ENCODE measurements at places on chromosomes 4 and X. TPM values are rescaled to one million over a fixed set of nuclear protein-coding genes. Genes with fewer than 3 reads are reported as not detected.

The LRIT3 gene
- not detected for total RNA-seq

The RTL5 gene
- total RNA-seq = 1.8 TPM

The ARHGEF6 gene
- total RNA-seq = 84.3 TPM

The OCRL gene
- total RNA-seq = 8.0 TPM

The JCHAIN gene
- 22.4 TPM for total RNA-seq

The FAM47E gene
- 3.8 TPM for total RNA-seq

The GPR173 gene
- 0.54 TPM for total RNA-seq

The FRAS1 gene
- total RNA-seq = 4.4 TPM

The APBB2 gene
- 22.3 TPM for total RNA-seq

The CDS1 gene
- total RNA-seq = 0.32 TPM

The POU3F4 gene
- total RNA-seq = not detected

The SPOCK3 gene
- total RNA-seq = not detected

The PAK3 gene
- total RNA-seq = 1.2 TPM

The KCND1 gene
- total RNA-seq = 0.72 TPM

The GLUD2 gene
- 1.7 TPM for total RNA-seq

DNA sequence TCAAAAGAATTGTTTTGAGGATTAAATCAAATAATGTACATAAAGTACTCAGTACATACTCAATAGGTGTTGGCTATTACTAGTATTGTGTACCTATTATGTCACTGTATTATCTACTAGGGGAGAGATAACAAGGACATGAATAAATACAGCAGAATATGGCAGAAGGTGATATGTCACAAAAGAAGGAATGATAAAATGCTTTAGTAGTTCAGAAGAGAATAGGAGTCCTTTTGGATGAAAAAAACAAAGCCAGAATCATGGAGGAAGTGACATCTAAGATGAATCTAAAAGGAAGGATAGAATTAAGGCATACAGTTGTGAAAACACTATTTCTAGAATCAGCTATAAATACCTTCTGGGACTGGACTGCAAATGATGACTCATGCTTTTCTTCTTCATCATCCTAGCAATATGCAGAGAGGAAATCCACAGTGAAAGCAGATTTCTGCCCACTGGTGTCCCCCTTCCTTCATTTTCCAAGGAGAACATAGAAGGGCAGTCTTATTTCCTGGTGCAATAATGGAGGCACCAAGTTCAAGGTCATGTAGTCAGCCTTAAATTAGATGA lies 98.7 kb downstream of the GLUD2 start:
- H3K4me3 ChIP-seq = no peak overlapping the region
- no peaks in the 10 kb centered on the region for H3K27me3 ChIP-seq
- DNase-seq = no peak
- H3K4me1 ChIP-seq = no peaks in the 10 kb centered on the region
- no peaks in the 10 kb centered on the region for H3K36me3 ChIP-seq
- H3K27ac ChIP-seq = no peak overlapping the region

DNA sequence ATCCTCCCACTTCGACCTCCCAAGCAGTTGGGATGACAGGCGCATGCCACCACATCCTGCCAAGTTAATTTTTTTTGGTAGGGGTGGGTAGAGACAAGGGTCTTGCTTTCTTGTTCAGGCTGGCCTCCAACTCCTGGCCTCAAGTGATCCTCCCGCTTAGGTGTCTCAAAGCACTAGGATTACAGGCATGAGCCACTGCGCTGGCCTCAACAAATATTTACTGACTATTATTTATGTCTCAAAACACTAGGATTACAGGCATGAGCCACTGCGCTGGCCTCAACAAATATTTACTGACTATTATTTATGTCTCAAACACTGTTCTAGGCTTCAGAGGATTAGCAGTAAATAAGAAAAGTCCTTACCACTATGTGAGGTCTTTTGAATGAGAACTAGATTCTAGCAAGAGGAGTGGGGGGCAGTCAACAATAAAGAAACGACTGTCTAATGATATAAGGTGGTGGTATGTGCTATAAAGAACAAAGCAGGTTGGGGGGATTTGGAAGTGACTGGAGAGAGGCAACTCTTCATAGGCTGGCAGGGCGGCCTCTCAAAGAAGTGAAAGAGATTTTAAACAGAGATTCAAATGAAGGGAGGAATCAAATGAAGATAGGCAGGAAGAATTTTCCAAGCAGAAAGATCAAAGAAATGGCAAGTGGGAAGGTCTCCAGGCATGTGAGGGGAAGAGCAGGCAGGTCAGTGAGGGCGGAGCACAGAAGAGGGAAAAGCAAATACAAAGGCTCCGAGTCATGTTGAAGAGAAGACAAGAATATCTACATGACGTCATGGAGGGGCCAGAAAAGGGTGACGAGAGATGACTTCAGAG lies 12.7 kb upstream of the ACSL1 start:
- H3K27ac ChIP-seq = no peak overlapping the region
- DNase-seq = no peak
- no peak overlapping the region for H3K4me3 ChIP-seq
- no peaks in the 10 kb centered on the region for H3K4me1 ChIP-seq

GRCh38 chr4:47315346-47315745 lies 148.2 kb downstream of the COMMD8 start:
- no peaks in the 10 kb centered on the region for H3K27me3 ChIP-seq
- no peak overlapping the region for H3K4me3 ChIP-seq
- DNase-seq = no peak
- no peak overlapping the region for H3K27ac ChIP-seq

GRCh38 chr4:38866973-38867477 lies 581 bp upstream of the FAM114A1 start:
- DNase-seq = no peak
- peak overlapping the region; percentile 66 for H3K4me3 ChIP-seq
- H3K27ac ChIP-seq = peak overlapping the region; percentile 91
- no peaks in the 10 kb centered on the region for H3K36me3 ChIP-seq
- peaks cover 6% of the 10 kb centered on the region for H3K4me1 ChIP-seq
- H3K27me3 ChIP-seq = no peaks in the 10 kb centered on the region

GRCh38 chrX:154661170-154661569 lies 7.8 kb upstream of the CTAG2 start:
- H3K36me3 ChIP-seq = no peaks in the 10 kb centered on the region
- H3K27ac ChIP-seq = no peak overlapping the region
- H3K4me1 ChIP-seq = no peaks in the 10 kb centered on the region
- DNase-seq = no peak
- H3K27me3 ChIP-seq = no peaks in the 10 kb centered on the region
- no peak overlapping the region for H3K4me3 ChIP-seq

- no peaks in the 10 kb centered on the region for H3K27me3 ChIP-seq
- no peak overlapping the region for H3K4me3 ChIP-seq
- H3K27ac ChIP-seq = no peak overlapping the region
- no peaks in the 10 kb centered on the region for H3K36me3 ChIP-seq
Measured at GRCh38 chr4:55808186-55808585, 11.4 kb upstream of the EXOC1L start.

DNA sequence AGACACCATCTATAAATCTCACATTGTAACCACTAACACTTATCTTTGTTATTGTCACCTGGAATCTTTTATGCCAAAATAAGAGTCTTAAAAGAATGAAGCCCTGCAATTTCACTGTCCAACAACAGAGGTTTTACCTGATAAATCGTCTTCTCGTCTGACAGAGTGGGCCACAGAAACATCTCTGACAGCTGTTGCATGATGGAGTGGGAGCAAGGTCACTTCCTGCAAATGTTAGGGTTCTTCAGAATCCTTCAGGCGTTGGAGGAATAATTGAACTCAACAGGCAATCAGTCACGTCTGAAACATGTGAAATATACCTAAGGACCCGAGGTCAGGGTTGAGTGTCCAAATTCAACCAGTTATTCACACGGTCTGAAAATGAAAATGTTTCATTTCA lies 353.6 kb downstream of the TRIML1 start:
- no peak for DNase-seq
- H3K4me3 ChIP-seq = no peak overlapping the region
- no peaks in the 10 kb centered on the region for H3K4me1 ChIP-seq
- H3K27ac ChIP-seq = no peak overlapping the region
- no peaks in the 10 kb centered on the region for H3K36me3 ChIP-seq

- H3K4me1 ChIP-seq = no peaks in the 10 kb centered on the region
- H3K27me3 ChIP-seq = no peaks in the 10 kb centered on the region
- no peaks in the 10 kb centered on the region for H3K36me3 ChIP-seq
- no peak for DNase-seq
Measured at GRCh38 chr4:26557164-26557563, 26.7 kb upstream of the TBC1D19 start.

DNA sequence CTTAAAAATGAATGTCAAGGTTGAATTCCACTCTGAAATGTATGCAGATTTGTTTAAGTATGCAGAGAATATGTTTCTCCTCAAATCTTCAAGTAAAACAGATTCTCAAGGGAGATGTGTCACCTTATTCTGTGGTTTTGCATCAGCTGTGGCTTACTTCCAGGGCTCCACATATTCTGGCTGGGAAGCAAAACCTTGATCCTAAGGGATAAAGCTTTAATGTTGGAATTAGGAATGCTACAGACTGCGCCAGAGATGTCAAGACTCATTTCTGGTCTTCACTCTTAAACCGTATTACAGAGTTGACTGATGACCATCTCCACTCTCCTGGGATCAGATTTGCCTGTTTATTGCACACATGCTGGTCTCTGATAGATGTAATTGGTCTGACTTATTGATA lies 143.9 kb upstream of the DIPK2B start:
- H3K27ac ChIP-seq = no peak overlapping the region
- H3K27me3 ChIP-seq = no peaks in the 10 kb centered on the region
- H3K4me3 ChIP-seq = no peak overlapping the region
- no peaks in the 10 kb centered on the region for H3K4me1 ChIP-seq

- no peak overlapping the region for H3K27ac ChIP-seq
- no peaks in the 10 kb centered on the region for H3K27me3 ChIP-seq
- H3K4me3 ChIP-seq = no peak overlapping the region
- no peak for DNase-seq
Measured at GRCh38 chr4:31674313-31674947, 954.3 kb downstream of the PCDH7 start.

DNA sequence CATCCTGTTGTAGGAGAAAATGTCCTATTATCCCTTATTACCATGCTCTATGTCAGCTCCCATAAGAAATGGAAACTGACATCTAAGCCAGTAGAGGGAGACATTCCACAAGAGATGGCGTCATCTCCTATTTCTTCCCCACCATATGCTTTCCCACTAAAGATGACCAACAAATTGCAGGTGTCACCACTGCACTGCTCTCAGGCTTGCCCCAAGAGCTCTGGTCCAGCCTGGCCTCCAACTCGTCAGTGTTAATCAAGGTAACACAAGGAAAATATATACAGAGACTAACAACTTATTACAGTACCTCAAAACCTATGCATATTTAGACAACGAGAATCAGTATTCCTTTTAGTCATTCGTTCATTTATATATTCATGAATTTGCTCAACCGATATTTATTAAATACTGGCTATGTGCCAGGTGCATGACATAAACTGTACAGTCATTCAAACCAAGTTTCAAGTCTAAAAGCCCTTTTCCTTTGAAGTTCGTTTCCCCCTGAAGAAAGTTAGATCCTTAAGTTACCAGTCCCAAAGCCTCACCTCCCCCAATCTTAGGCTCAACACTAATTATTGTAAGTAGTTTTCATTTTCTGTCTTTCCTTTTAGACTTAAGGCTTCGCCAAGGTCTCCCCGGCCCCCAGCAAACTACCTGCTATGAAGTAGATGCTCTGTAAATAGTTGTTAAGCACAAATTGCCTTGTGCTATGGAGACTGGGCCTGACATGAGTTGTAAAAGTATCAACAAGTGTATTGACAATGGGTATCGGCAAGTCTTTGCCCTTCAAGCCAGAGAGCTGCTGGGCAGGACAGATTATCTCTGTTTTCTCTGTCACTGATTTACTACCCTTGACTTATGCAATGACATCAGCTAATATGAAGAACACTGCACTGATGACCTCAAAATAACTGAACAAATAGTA lies 3.1 kb upstream of the FGB start:
- H3K4me1 ChIP-seq = no peaks in the 10 kb centered on the region
- H3K27ac ChIP-seq = no peak overlapping the region
- no peaks in the 10 kb centered on the region for H3K27me3 ChIP-seq

GRCh38 chr4:75213480-75213879 lies 280.6 kb downstream of the PARM1 start:
- no peaks in the 10 kb centered on the region for H3K27me3 ChIP-seq
- no peaks in the 10 kb centered on the region for H3K4me1 ChIP-seq
- H3K27ac ChIP-seq = no peak overlapping the region
- DNase-seq = no peak
- no peak overlapping the region for H3K4me3 ChIP-seq

GRCh38 chrX:118632862-118633261 lies 94.5 kb upstream of the IL13RA1 start:
- H3K27ac ChIP-seq = no peak overlapping the region
- no peaks in the 10 kb centered on the region for H3K4me1 ChIP-seq
- no peaks in the 10 kb centered on the region for H3K27me3 ChIP-seq
- H3K36me3 ChIP-seq = peaks cover 10% of the 10 kb centered on the region

DNA sequence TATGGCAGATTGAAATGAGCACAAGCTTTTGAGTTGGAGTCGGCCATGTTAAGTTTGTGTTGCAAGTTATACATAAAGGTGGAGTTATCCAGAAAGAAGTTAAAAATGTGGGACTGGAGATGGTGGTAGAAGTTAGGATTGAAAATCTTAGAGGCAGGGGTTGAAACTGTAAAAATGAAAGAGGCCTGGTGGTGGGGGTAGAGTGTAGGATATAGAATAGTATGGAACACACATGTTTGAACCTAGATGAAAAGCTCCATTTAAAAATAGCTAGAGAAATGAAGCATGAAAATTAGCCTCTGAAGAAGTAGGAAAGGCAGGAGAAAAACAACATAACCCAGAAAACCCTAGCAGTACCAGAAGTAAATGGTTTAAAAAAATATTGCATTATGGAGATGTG lies 131.8 kb upstream of the ENPEP start:
- H3K4me3 ChIP-seq = no peak overlapping the region
- DNase-seq = no peak
- no peaks in the 10 kb centered on the region for H3K27me3 ChIP-seq
- no peak overlapping the region for H3K27ac ChIP-seq
